Midbrain (tissue), 1 donor: ENCODE measurements at places on chromosomes 11 and 22.

GRCh38 chr22:43150731-43151206 lies 590 bp upstream of the TSPO start:
- no peak for DNase-seq

DNA sequence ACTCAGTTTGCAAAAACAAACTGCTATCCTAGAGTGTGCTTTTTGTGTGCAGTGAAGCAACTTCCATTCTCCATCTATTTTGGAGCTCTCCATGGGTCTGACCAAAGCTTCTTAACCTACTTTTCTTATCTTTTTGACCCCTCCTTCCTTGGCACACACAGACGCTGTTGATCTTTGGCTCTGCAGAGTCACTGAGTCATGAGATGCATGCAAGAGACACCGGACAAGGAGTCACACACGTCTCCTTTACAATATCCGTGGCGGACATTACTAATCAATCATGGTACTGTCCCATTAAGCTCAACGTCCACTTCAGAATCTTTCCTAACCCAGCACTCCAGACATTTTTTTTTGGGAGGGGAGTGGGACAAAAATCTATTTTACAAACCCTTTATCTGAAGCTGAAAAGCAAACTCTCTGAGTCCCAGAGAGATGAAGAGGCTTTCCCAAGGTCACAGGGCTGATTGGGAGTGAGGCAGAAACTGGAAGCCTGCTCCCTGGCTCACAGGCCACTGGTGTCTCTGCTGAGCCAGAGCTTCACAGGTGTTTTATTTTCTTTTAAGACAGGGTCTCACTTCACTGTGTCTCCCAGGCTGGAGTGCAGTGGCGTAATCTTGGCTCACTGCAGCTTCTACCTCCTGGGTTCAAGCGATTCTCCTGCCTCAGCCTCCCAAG lies 165.8 kb upstream of the SYT13 start:
- no peak for DNase-seq

DNA sequence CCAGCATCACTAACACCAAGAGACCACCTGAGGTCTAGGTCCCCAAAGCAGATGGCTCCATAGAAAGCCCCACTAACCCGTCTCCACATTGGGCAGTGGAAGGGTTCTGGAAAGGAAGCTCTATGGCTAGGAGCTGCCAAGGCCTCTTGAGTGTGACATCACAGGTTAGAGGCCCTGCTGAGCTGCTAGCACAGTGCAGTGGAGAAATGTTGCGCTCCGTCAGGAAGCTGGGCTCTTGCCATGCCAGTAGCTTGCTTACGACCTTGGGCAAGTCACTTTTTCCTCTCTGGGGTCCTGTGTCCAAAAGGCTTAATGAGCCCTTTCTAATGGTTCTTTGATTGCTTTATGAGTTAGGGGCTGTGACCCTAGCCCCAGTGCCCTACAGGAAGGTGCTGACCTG lies 10.6 kb downstream of the PIK3IP1 start:
- DNase-seq: no peak

DNA sequence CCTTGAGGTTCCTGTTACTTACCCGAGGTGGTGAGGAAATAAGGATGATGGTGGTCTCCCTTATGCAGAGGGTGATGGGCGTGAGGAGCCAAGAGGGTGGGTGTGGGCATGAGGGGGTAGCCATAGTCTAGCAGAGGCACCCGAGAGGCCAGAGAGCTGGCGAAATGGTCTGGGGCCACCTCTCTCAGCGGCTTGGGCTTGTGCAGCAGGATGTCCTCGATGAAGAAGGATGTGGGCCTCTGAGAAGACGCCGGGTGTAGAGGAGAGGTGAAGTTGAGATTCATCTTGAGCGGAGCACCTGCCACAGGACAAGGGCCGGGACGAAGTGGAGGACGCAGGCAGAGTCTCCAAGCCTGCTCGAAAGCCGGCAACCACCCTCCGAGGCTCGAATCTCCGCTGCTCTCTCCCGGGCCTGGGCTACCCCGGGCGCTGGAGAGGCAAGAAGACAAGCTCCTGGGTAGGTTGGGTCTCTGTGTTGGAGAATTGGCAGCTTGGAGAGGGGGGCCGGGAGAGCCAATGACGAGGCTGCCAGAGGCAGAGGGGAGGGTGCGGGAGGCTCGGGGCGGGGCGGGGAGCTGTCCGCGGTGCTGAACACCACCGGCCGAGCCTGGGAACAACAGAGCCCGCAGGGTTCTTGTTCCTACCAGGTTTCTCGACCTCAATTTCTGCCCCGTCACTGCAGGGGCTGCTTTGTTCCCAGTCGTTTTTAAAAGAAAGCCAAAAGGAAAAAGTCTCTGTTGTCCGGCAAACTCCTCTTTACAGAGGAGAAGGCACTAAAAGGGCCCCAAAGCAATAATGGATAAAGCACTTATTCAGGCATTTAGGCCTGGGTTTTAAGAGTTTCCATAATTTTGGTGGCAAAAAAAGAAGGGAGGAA lies at the start of gene BSX:
Gene BSX (minus strand): TSS at position 447 of the 877 bp plus-strand sequence. CDS start 163 bp downstream, at position 284.
- peak; percentile 54 for DNase-seq

GRCh38 chr22:29093501-29094300 lies 20.9 kb downstream of the KREMEN1 start:
- no peak for DNase-seq

GRCh38 chr11:108115500-108116140 lies 5.7 kb upstream of the ACAT1 start:
- DNase-seq: peak; percentile 86

- no peak for DNase-seq
Measured at GRCh38 chr11:76984743-76985142, 49.5 kb upstream of the B3GNT6 start.

DNA sequence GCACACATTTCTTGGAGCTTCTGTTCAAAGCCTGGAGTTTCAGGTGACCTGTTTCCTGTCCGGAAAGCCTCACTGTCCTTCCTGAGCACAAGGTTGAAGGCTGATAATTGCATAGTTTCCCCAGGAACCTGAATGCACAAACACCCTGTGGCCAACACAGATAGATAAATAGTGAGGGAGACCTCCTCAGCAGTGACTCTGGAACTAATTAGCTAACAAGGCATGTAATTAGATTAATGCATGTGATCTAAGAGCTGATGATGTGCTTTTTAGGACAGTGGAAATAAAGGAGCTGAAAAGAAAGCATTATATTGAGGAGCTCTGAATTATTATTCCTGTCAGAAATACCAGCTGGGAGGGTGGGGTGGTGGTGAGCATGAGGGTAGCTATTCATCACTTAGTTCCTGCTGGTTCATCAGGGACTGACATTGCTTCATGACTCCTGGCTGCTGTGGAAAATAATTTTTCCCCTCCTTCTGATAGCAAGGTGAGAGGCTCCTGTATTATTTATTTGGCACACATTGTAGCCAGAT lies 101.1 kb downstream of the NELL1 start:
- no peak for DNase-seq

GRCh38 chr22:43207849-43208702 lies 21.1 kb upstream of the TTLL12 start:
- no peak for DNase-seq

GRCh38 chr11:70358753-70359152 lies 39.6 kb upstream of the CTTN start:
- DNase-seq: no peak

DNA sequence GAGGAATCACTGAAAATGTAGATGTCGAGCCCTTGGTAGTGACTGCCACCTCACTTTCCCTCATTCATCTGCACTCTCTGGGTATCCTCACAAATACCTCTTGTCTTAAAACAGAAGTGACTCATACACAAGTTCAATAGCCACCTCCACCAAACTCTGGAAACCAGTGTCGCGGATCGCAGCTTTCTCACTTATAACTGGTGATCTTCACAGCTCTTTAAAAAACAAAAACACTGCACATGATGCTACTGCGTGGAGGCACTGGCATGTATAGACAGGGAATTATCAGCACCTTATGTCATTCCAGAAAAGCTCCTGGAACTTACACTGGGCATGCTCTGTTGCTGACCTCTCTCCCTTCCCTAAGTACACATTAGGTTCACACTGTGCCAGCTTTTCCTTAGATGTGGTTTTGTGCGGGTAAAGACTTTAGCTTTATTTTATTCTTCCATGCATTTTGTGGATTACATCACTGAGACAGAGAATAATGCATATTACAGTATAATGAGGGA lies 425.5 kb upstream of the CADM1 start:
- no peak for DNase-seq

DNA sequence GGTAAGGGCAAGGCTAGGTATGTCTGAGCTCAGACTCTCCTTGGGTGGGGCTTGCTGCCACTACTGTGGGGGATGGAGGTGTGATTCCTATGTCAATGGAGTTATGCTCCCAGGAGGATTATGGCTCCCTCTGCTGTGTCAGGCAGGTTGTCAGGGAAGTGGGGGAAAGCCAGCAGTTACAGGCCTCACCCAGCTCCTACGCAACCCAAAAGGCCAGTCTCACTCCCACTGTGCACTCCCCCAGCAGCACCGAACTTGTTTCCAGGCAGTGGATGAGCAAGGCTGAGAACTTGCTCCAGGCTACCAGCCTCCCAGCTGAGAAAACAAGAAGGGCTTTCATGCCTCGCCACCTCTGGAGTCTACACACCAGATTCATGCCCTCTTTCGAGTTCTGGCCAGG lies 18.2 kb downstream of the C11orf91 start:
- no peak for DNase-seq

- DNase-seq: peak; percentile 39
Measured at GRCh38 chr11:122441666-122442035, 213.9 kb upstream of the UBASH3B start.

- DNase-seq: no peak
Measured at GRCh38 chr22:21697880-21698279, 32.1 kb downstream of the PPIL2 start.

DNA sequence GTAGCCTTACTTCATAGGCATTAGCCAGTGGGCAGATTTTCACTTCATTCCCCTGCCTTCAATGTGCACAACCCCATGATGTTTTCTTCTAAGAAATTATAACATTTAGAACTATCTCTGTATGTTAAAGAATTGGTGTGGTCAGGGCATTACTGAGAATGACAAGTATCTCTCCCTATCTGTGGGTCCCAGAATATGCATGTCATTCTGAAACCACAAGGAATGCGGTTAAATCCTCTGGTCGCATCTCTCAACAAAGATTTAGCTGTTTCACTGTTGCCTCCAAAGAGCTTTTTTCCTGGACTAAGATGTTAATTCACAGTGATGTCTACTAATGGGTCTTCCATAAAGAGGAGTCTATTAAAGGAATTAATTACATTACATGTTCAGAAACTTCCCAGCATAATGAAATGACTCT lies 62.7 kb downstream of the LIF start:
- no peak for DNase-seq

GRCh38 chr11:9571071-9571762 lies 2.3 kb upstream of the WEE1 start:
- no peak for DNase-seq

GRCh38 chr11:2768471-2769408 lies 68.9 kb upstream of the KCNQ1OT1 start:
- no peak for DNase-seq

- no peak for DNase-seq
Measured at GRCh38 chr22:24102366-24103200, 78.7 kb upstream of the SUSD2 start.

DNA sequence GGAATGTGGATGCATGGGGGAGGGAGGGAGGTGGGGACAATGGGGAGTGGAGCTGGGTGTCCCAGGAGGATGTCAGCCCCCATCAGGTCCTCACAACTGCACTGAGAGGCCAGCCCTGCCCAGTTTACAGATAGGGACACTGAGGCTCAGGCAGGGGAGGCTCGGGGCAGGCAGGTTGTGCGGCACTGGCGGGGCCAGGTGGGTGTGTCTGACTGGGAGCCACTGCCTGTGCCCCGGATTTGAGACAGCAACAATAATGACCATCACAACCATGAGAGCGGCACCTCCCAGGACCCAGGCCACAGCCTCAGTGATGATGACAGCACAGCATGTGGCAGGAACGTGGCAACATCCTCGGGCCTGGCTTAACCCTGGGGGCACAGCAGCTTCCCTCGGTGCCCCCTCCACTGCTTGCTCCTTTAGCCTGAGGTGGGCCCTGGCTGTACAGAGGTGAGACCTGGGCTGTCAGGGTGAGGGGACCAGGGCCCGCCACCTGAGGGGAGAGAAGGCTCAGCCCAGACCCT lies 32.0 kb downstream of the SHISAL1 start:
- DNase-seq: no peak

DNA sequence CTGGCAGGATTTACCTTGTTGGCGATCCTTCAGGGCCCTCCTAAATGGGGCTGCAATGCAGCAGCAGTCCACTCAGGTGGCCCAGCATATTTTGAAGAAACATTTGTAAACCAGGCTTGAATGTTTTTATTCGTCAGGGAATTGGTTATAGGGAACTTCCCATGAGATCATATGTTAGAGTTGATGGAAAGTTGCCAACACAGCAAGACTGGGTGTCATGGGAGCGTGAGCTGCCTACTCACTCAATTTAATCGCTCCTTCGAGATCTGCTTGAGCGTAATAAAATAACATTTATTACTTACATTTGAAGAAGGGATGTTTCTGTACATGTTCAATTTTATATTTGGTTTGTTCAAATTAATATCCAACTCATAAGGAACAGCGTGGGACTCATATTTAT lies 19.4 kb downstream of the OR2AT4 start:
- no peak for DNase-seq

GRCh38 chr22:43823911-43824665 lies 12.0 kb upstream of the EFCAB6 start:
- DNase-seq: no peak

DNA sequence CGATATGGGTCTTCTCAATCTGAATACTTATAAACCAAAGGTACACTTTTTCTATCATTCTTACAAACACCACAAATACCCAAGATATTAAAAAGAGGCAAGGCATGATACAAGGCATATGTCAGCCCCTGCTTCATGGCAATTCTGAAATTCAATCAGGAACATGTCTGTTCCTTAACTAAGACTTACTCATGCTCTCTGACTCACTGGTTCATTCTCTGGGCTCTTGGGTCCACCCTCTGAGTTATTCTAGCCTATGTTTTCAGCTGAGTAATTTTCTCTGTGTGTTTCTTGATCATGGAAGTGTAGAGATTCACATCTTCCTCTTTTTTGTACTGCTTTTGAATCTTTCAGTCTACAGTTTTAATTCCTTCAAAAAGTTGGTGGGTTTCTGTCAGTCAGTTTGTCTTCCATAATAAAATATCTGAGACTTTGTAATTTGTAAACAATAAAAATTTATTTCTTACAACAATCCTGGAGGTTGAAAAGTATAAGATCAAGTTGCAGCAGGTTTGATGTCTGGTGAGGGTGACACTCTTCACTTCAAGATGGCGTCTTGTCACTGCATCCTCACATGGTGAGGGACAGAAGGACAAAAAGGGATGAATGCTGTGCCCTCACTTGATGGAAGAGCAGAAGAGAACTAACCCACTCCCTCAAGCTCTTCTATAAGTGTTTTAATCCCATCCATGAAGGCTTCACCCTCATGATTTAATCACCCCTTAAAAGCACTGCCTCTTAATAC lies 211.7 kb downstream of the FAM76B start:
- DNase-seq: no peak

DNA sequence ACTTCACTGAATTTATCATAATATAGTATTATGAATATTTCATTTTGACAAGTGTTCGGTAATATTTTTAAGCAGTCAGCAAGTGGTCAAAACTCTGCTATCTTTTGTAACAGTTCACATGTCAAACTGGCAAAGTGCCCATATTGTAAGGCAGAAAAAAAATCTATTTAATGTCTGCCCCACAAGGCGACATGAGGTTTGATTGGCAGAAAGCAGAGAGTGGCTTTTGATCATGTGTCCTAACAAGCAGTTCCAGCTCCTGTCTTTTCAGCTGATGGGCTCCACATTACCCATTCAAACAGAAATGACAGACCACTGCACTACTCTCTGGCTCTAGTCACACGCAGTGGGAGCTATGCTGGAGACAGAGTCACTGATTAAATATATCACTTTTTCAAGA lies 59.0 kb downstream of the SOX6 start:
- DNase-seq: no peak
